HepG2 (cell line): ENCODE measurements at places on chromosomes 4 and X. TPM values are rescaled to one million over a fixed set of nuclear protein-coding genes. Genes with fewer than 3 reads are reported as not detected.

Gene FHDC1
- 0.15 and 0.21 TPM in 2 replicates for polyA plus RNA-seq

Gene HSFX1
- 0.08 and 0.12 TPM in 2 replicates for polyA plus RNA-seq

Gene PRICKLE3
- polyA plus RNA-seq: 2.6 and 2.9 TPM in 2 replicates

Gene CHIC1
- polyA plus RNA-seq: not detected in 2 replicates

Gene PNMA6A
- 0.66 and 1.1 TPM in 2 replicates for polyA plus RNA-seq

Gene SOWAHB
- polyA plus RNA-seq: 0.12 and 0.24 TPM in 2 replicates

Gene RIPPLY1
- polyA plus RNA-seq: 0.33 and 0.41 TPM in 2 replicates

Gene CHIC2
- 8.4 and 10.0 TPM in 2 replicates for polyA plus RNA-seq

Gene RBM47
- 1.2 and 2.0 TPM in 2 replicates for polyA plus RNA-seq

Gene BCLAF3
- 1.5 and 1.8 TPM in 2 replicates for polyA plus RNA-seq

Gene CC2D2A
- polyA plus RNA-seq: 2.4 and 4.2 TPM in 2 replicates

Gene IL2RG
- 0.98 and 1.1 TPM in 2 replicates for polyA plus RNA-seq

Gene FATE1
- polyA plus RNA-seq: not detected in 2 replicates

Gene CYBB
- polyA plus RNA-seq: not detected in 2 replicates

Gene DHRSX
- 24.3 and 28.9 TPM in 2 replicates for polyA plus RNA-seq

Gene SFRP2
- polyA plus RNA-seq: not detected in 2 replicates

Gene KIT
- not detected in 2 replicates for polyA plus RNA-seq

Gene DUX4
- polyA plus RNA-seq: not detected in 2 replicates

Gene ADAMTS3
- polyA plus RNA-seq: not detected in 2 replicates

Gene KCNE5
- 1.1 and 1.4 TPM in 2 replicates for polyA plus RNA-seq
